ENCODE measurements at places on chromosomes 6 and 20.

GRCh38 chr20:10476319-10476724, 41.2 kb downstream of the SLX4IP start:
- no peak for DNase-seq

GRCh38 chr20:49658508-49658907, 55.2 kb downstream of the B4GALT5 start:
- DNase-seq = no peak

GRCh38 chr6:157563611-157564284, 182.8 kb downstream of the ZDHHC14 start:
- DNase-seq = no peak

DNA sequence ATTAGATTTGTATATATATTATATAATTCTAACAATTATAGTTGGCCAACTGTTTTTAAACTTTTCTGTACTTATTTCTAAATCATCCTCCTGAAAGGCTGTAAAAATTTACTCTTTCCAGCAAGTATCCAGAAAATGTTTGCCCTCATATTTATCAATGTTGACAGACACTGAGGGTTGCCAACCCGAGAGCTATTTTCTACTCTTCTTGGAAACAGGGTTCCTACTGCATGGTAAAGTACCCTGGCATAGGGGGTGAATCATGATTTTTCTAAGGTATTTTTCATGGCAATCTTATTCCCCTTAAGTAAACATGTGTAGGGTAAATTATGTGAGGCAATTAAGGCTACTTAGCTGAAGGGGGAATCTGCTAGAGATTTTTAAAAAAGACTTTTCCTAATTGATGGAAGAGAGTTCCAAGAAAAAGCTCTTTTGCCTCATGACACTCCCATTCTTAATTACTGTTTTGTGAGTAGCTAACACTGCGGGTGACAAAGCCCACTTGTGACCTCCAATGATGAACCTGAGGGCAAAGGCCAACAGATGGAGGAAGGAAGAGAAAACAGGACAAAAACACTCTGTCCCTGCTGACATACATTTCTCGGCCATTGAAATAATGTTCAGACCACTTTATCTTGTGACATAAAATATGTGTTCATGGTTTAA, 37.9 kb downstream of the GPX5 start:
- DNase-seq = no peak

DNA sequence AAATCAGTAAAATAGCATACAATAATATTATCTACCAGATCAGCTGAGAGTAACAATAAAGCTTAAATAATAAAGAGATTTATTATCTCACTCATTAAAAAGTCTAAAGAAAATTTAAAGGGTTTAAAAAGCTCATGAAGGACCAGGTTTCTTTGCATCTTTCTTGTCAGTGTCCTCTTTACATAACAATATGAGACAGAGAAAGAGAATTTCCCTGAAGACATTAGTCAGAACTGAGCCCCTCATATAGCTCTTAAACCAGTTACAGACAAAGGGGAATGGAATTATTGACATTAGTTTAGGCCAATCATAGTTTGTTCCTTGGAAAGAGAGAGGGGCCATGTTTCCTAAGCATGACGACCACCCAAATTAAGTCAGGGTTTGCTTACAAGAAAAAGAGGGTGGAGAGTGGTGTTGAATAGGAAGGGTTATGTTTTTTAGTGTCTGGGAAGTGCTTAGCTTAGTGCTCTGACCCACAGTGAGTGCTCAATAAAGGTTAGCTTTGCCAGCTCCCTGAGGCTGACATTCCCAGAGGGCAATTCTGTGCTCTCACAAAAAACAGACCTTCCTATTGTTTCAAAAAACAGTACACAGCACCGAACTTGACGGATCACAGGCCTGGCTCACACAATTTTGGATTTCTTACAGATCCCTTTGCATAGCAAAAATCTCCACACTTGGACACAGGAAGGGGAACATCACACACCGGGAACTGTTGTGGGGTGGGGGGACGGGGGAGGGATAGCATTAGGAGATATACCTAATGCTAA, 3.6 kb upstream of the PLCB1 start:
- no peak for DNase-seq

GRCh38 chr6:82331031-82331773, 32.4 kb upstream of the TPBG start:
- DNase-seq = no peak

- no peak for DNase-seq
These were observed 60.4 kb upstream of the ARMH2 start for GRCh38 chr6:24859132-24859531.

GRCh38 chr6:2695454-2696095, 55.1 kb downstream of the MYLK4 start:
- no peak for DNase-seq

GRCh38 chr6:46284475-46284874, 113.7 kb upstream of the ENPP5 start:
- no peak for DNase-seq

DNA sequence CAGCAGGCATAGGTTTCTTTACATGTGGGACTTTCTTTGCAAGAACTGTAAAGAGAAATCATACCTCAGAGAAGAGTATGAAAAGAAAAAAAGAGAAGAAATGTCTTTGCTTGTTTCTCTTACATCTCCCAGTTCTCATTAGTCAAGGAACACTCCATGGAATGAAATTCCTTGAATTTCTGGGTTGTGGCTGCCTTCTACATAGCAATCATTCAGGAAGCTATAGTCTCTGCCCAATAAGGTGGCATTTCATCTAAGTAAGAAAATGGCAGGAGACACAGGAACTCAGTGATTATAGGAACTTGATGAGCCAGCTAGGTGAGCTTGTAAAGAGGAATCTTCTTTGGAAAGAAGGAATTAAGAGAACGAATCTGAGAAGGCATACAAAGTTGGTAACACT, 197.0 kb upstream of the FKBP1C start:
- no peak for DNase-seq

DNA sequence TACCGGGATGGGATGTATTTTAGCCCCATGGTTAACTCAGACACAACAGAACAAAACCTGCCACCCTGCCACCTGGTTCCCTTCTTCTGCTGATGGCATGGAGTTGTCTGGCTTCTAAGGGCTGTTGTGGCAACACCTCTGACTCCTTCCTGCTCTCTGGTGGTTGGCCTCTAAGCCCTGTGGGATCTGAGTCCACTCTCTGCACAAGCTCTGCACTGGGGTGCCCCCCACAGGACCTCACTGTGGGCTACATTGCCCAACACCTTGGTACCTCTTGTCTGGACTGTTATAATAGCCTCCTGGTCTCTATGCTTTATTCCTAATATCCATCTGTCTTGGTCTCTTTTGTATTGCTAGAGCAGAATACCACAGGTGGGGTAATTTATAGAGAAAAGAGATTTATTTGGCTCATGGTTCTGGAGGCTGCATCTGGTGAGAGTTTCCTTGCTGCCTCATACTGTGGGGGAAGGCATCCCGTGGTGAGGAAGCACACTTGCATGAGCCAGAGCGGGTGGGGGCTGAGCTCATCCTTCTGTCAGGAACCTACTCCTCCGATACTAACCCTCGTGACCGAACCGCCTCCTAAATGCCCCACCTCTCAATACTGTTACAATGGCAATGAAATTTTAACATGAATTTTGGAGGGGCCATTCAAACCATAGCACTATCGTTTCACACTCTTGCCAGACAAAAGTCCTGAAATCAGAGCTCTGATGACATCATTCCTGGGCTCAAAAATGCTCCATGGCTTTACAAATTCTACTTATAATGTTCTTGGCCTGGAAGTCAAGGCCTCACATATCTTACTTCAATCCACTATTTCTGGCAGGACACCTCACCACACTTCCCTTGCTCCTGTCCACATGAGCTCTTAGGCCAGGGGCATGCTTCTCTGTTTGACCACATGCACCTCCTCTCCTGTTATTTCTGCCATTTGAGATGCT, 127.2 kb downstream of the PAX1 start:
- DNase-seq = no peak

GRCh38 chr6:3157131-3157933, at the start of gene TUBB2A:
TSS of gene TUBB2A (minus strand) at chr6:3157544. CDS start at chr6:3157463, 81 bp downstream.
- DNase-seq = peak; percentile 84

DNA sequence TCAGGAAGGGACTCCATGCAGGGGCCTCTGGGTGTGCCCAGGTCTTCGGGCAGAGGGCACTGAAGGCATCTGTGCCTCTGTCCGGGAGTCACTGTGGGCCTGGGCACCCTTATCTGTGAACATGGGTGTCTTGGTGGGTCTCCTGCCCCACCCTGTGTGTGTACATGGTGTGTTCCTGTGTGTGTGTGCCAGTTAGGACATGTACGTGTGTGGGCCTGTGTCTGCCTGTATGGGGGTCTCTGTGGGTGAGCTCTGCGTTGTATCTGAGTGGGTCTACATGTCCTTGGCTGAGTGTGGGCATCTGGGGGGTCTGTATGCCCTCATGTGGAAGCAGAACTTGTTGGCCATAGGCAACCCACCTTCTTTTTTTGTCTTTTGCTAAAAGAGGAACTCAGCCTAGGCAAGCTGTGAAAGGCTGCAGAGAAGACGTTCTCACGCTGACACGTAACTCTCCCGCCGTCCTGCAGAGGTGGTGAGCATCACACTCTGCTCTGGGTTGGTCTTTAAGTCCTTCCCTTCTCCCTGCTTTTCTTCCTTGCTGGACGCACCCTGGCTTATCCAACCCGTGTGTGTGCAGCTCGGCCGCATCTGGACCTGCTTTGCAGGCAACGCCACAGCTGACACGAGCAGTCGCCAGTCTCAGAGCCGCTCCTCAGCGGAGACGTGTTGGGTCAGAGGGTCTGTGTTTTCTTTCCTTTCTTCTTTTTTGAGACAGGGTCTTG, 532 bp upstream of the NPBWR2 start:
- DNase-seq = no peak

GRCh38 chr6:40852779-40853373, 186.1 kb downstream of the UNC5CL start:
- no peak for DNase-seq

DNA sequence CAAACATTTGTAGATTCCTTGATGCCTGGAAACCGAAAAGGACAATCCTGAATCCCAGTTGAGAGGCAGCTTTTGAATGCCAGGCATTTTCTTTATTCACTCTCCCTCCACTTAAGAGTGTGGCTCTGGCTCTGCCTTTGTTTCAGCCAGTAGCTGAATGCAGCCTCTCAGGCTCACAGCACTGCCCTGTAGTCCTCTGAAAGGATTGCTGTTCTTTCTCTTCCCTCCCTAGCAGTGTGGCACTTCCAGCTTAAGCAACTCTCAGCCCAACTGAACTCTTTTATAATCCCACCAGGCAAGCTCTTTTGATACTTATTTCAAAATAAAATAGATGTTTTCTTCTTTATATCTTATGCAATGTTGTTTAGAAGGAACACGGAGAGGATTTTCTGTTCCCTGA, 415.6 kb downstream of the GJA1 start:
- DNase-seq = no peak
